ENCODE measurements at places on chromosomes 2 and 18.

DNA sequence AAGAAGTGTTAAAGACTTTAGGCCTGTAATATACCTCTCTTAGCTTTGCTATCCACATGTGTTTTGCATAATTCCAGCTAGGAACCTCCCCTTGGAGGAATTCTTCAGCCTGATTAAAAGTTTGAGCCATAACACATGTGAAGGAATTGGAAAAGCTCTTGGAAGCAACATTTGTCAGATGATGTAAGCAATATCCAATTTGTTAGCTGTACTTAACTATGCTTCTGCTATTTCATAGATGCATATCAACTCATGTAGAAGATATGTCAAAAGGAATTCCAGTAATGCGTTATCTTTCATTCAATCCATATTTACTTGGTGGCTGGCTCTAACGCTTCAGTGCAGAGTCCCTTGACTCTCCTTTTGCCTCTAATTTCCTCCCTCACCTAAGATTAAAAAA lies 46.2 kb downstream of the PKP4 start:
- DNase-seq, result no peak

DNA sequence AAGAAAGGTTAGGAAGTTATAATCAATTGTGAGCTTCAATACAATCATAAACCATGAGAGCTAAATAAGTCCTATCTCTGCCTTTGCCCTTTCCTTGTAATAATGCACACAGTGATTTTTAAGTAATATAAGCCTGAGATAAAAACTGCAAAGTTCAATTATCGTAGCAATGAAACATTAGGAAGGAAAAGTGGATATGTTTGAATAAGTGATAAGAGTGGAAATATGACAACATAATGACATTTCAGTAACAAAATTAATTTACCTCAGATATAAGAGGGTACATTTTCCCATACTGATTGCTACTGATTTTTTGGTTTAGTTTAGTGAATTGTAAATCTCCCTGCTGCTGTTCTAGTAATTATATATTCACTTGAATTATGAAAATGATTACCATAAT lies 164.2 kb upstream of the FANCL start:
- DNase-seq, result no peak

DNA sequence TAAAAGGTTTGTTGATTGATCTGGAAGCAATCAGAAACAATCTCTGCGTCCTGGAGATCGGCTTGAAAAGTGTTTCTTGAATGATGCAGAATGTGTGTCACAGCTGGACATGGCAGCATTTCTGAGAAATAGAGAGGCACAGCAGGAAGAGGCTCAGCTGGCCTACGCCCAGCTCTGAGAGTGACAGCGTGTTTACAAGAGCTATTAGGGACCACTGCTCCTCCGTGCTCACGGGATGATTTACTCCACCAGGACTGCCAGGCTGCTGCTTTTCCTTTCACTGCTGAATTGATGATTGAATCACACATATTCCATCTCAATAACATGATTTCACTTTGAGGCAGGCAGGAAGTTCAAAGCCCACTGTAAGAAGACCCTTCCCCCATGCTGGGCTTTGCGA lies 62.8 kb downstream of the GALNT14 start:
- no peak for DNase-seq

DNA sequence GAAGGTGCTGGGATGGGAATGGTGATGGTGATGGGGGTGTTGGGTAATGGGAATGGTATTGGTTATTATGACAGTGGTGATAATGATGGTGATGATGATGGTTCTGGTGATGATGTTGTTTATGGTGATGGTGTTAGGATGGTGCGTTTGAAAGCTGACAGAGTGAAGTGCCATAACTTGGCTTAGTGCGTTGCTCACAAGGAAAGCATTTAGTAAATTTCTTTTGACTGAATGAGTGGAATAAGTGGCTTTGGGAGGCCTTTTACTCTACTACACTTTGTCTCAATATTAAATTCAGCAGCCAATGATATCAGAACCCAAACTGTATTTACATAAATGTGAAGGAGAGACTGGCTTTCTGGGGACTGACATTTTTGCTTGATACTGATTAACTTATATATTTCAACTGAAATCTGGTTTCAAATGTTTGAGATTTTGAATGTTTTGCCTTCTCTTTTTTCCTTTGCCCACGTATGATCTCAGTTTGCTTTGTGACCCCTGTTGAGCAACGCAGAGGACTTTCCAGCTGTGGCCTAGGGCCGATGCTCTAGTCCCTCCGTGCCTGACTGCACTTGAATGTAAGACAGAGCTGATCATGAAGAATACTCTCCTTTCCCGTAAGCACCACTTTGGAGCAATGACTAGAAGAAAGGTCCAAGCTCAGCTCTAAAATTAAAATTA lies 128.5 kb upstream of the SH3BP4 start:
- no peak for DNase-seq

GRCh38 chr18:49510393-49511115 lies 23.5 kb upstream of the C18orf32 start:
- DNase-seq, result peak; percentile 25

- DNase-seq, result no peak
These were observed 114.7 kb downstream of the RTP5 start for GRCh38 chr2:241984271-241984655.

- DNase-seq, result no peak
These were observed 41.2 kb upstream of the RAB27B start for GRCh38 chr18:54787121-54787520.

GRCh38 chr18:8299054-8299980 lies 309.9 kb upstream of the RAB12 start:
- DNase-seq, result no peak

- peak; percentile 61 for DNase-seq
These were observed 80.9 kb downstream of the XDH start for GRCh38 chr2:31333527-31334183.

- no peak for DNase-seq
These were observed 20.6 kb downstream of the SERPINB10 start for GRCh38 chr18:63928331-63928730.

DNA sequence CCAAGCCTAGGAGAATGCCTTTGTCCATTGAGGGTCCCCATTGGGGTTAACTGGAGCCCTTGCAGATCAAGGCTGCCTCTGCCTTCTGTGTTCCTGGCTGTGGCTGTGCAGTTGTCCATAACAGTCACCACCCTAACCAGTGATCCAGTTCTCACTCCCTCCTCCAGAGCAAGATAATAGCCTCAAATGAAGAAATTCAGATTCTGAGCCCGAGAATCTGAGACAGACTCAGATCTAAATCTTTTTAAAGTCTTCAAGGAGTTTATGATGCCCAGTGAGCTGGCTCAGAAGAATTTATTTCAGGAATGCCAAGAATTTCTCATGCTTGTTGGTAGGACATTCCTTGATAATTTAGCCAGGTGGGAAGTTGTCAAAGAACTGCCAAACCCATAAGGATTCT lies 44.3 kb upstream of the RAB6C start:
- DNase-seq, result no peak

DNA sequence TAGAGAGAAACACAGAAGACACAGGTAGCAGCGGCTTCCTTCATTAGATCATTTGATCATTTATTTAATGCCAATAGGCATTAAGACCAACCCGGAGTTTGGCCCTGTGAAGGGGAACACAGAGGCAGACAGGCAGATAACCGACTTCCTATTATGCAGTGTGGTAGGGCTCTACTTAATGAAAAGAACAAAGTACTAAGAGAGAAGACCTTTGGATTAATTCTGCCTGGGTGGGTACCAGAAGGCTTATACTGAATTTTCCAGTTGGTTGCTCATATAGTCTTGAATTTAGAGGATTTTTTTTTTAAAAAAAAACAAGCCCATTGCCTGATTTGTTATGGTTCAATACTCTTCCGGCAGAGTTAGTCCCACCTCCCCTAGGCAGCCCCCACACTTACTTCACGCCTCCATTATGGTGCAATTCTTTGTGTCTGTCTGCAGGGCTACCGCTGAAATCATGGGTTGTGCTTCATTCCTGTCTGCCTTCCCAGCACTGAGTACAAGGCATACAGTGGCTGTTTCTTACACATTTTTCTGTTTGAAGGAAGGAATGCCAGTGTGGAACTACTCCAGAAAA lies 244.3 kb upstream of the APCDD1 start:
- no peak for DNase-seq

DNA sequence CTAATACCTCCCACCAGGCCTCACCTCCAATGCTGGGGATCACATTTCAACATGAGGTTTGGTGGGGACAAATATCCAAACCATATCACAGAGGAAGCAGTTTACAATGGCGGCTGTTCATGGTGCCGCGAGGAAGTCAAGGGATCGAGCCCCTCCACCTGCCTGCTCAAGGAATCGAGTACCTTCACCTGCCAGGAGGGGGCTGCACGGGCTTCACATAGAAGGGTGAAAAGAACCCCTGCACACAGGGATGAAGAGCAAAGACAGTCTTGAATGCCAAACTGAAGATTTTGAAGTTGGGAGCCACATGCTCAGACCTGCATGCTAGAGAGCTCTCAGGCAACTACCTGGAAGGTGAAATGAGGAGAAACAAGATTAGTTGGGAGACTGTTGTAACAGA lies 110.3 kb downstream of the KCNF1 start:
- no peak for DNase-seq

GRCh38 chr2:25567406-25567805 lies 106.0 kb downstream of the DTNB start:
- no peak for DNase-seq

GRCh38 chr2:224190234-224190935 lies 151.3 kb upstream of the SERPINE2 start:
- DNase-seq, result no peak

GRCh38 chr2:234768608-234769196 lies 183.1 kb upstream of the SH3BP4 start:
- no peak for DNase-seq

GRCh38 chr2:65566617-65567016 lies 134.2 kb upstream of the SPRED2 start:
- no peak for DNase-seq

DNA sequence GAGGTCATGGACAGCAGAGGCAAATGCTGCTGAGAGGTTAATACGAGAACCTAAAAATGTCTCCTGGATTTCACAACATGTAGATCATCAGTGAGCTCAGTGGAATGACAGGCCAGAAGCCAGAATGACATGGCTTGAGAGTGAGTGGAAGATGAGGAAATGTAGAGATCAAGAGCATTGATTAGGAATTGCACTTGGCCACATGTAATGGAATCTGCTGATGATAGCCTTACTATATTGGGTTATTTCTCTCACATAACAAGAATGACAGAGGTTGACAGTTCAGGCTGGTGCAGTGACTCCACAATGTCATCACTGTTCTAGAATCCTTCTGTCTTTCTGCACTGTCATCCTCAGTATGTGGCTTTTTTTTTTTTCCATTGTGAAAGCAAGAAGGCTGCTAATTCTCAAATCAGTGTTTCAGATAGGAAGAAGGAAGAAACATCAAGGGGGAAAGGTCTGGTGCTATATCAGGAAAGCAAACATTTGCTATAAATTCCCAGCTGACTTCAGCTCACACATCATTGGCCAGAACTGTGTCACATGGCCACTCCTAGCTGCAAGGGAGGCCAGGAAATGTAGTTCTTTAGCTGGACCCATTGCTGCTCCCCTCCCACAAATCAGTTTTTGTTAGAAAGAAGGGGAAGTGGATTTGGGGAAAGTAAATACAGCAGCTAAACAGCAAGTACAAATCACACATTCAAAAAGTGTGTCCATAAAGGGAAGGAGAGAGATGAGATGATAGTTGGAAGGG lies 127.2 kb downstream of the FAM161A start:
- DNase-seq, result no peak
